G401 (cell line): ENCODE measurements at places on chromosomes 3 and 15. TPM values are rescaled to one million over a fixed set of nuclear protein-coding genes. Genes with fewer than 3 reads are reported as not detected.

DNA sequence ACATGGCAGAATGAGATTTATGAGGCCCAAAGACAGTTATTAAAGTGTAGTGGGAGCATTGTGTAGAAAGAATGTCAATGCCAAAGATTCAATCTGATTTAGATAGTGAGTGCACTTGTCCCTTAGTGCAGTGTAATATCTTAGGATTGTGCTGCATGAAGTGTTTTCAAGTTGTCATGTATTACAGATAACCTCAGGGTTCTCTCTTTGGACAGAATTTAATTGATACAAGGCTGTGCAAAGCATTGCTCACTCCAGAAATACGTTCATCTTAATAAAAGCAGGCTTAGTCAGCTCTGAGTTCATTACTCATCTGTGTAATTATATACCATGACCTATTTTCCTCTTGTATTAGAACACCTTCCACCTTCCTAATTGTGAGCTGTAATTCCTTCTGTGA, 16.0 kb upstream of the GPR171 start:
- no peak for DNase-seq

DNA sequence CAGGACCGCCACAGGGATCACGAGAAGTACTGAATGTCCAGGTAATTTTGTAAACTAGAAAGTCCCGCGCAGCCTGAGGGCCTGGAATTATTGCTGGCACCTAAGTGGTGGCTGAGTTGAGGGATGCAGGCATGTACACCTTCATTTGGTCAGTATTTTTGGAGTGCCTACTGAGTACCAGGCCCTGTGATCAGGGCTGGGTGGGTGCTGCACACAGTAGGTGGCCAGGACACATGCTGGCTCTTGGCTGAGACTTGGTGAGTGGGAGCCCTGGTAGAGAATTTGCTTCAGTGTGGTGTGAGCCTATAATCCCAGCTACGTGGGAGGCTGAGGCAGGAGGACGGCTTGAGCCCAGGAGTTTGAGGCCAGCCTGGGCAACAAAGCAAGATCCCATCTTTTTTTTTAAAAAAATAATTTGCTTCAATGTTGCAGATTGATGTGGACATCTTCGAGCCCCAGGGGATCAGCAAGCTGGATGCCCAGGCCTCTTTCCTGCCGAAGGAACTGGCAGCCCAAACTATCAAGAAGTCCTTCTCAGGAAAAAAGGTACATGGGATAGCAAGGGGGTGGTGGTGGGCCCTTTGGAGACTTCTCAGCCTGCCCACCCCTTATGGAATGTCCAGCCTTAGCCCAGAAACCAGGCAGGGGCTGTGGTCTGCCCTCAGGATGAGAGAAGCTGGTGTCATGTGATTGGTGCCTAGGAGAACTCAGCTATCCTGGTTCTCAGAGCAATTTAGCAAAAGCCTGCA, 2.6 kb downstream of the ITIH1 start:
- no peak for DNase-seq

DNA sequence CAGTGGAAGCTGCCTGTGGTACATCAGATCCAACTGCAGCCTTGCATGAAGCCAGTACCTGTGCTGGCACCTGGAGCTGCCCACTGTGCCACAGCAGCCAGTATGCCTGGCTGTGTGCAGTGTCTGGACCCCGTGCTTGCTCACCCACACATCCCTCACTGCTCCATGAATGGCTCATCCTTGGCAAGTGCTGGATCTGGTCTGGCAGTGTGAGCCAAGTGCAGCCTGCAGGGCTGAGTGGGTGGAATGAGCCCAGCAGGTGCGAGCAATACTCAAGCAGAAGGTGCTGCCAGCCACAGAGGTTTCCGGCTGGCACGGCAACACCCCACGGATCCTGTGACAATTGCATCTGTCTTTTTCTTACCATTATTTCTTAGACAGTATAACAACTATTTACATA, 488.2 kb upstream of the ROBO2 start:
- DNase-seq, result no peak

DNA sequence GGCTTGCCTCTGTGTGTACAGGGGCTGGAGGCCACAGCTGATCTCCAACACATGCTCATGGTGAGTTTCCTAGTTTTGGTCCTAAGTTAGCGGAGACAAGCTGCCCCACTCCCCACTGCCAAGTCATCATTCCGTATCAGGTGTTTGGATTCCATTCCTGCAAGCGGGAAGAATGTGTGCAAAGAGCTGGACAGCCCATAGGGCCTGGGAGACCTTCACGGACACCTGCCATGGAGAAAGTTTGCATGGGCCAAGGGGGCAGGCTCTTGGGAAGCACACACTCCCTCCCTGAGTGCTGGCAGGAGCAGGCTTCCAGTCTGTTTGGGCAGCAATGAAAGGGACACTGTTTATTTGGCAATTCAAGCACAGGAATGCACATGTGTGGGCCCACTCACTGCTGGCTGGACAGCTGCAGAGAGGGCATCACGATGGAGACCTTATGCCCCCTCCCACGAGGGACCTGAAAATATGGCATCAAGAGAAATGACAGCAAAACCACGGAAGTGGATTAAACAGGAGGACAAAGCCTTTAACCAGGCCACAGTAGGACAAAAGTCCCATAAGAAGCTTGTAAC, 149.7 kb downstream of the KLF13 start:
- peak; percentile 9 for DNase-seq

- no peak for DNase-seq
Measured at GRCh38 chr3:29268651-29269050, 12.2 kb upstream of the RBMS3 start.

- DNase-seq, result no peak
Measured at GRCh38 chr15:95857124-95857757, 473.3 kb upstream of the NR2F2 start.

- no peak for DNase-seq
Measured at GRCh38 chr3:194867270-194867983, 181.7 kb downstream of the FAM43A start.

Gene RLBP1
- 0.95 and 6.6 TPM in 2 replicates for total RNA-seq

Gene CCR9
- total RNA-seq, result not detected in 2 replicates
